ENCODE measurements at places on chromosomes 5 and 9.

DNA sequence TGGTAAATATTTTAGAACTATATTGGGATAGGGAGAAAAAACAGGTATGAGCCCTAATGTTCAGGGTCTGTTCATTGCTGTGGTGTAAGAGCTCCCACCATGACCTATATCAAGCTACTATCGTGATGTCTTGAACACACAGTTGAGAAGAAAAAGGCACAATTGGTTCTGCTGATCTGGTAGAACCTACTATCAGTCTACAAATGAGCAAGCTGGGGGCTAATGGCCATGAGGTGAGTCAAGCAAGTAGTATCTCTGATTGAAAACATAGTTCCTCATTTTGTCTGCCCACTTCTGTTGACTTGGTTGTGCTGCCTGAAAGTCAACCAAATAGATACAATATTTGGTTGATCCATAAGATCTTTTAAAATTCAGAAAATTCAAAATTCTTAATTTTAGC lies 1026.3 kb downstream of the CDH12 start:
- no peak for DNase-seq

- no peak for DNase-seq
These were observed 51.7 kb downstream of the PSMB7 start for GRCh38 chr9:124363326-124364096.

- DNase-seq: no peak
These were observed 1.6 kb upstream of the GZMK start for GRCh38 chr5:55022450-55022849.

DNA sequence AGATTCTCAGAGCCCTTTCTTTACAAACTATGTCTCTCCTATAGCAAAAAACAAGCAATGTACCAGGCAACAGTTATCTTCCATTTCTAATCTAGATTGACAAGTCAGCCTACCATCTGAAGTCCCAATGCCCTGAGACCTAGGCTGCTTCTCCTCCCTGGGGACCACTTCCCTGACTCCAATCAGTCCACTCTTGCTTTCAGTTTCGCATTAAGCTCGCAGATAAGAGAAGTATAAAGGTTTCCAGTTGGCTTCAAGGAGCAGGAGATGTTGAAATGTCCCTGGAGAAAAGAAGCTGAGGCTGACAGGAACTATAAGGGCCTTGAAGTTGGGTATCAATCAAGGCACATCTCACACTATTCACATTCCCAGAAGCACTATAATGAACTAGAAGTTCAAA lies 32.3 kb downstream of the ERP44 start:
- DNase-seq: no peak

GRCh38 chr9:130662099-130662969 lies 2.1 kb upstream of the PRDM12 start:
- no peak for DNase-seq

- DNase-seq: no peak
These were observed 17.8 kb downstream of the NOTCH1 start for GRCh38 chr9:136527721-136528710.

DNA sequence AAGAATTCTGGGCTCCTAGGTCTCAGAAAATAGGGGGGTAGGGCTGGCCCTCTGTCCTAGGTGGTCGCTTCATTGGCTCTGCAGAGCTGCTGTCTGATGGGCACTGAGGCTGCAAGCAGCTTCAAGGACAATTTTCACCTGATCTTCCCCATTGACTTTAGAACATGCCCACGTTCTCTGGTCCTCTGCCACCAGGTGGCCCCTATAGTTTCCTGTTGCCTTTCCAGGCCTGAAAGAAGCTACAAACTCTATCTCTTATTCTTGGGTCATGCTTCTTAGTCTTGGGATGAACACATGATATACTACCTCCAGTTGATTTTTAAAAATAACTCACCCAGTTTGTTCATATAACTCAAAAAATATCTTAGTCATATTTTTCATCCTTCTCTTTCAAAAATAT lies 26.3 kb downstream of the SPZ1 start:
- no peak for DNase-seq

DNA sequence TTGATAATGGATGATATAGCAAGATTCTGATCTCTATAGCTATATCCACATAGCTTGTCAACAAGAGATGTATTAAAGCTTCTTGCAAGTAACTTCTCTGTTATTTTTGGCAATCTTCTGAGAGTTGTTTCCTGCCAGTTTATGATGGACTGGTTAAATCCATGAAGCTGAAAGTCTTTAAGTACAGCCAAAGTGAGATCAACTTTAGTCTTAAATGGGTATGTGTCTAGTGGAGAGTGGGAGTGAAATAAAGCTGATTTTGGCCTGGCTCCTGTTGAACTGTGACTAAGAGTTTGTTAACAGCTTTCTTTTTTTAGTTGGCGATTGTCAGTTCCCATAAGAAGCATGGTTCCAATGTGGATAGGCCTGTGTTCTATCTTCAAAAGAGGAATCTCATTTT lies 350.9 kb upstream of the PCSK5 start:
- no peak for DNase-seq

GRCh38 chr9:79798450-79798849 lies 226.7 kb downstream of the TLE4 start:
- no peak for DNase-seq

DNA sequence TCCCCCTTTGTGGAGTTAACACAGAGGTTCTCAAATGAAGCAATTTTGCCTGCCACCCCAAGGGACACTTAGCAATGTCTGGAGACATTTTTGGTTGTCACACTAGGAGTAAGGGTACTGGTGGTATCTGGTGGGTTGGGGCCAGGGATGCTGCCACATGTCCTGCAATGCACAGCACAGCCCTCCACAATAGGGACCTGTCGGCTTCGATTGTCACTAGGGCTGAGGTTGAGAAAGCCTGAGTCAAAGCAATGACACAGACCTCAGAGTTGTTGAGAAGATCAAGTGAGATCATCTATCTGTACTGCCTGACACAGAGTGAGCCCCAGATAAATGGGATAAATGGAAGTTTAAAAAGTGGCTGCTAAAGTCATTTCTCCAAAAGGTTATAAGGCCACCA lies 249.2 kb upstream of the KLF4 start:
- DNase-seq: no peak

DNA sequence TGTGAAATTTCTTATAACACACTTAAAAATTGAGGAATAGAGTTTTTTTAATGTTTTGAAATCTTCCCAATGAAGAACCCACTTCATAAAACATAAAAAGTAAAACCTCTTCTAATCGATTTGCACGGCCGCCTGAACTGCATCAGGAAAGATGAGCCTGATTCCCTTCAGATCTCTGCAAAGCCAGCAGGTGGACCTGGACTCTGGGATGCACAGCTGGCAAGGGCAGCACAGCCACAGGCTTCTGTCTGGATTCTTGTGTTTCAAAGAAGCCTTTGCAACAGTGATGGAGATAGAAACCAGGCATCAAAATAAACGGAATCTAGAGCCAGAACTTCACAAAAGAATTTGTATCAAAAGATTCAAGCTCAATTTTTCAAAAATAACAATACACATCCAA lies 36.0 kb upstream of the SPATA31C2 start:
- no peak for DNase-seq

GRCh38 chr5:58505971-58506640 lies 14.9 kb downstream of the GAPT start:
- no peak for DNase-seq

GRCh38 chr9:99803694-99804093 lies 18.0 kb upstream of the NR4A3 start:
- no peak for DNase-seq

DNA sequence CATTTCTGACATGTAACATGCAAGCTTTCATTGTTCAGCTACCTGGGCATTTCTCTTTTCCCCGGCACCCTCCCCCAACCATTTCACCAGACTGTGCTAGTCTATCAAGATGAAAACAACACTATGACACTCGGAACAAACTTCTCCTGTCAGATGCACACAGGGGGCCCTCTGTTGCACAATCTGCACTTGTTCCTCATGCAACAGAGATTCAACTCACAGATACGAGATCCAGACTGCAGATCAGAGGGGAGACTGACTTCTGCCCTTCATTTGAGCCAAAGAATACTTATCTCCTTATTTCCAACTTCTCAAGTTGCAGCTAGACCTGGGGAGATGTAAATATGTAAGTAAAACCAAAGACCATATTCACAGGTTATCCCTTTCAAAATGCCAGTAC lies 15.7 kb upstream of the FST start:
- DNase-seq: no peak

- DNase-seq: no peak
These were observed 41.8 kb upstream of the TCF7 start for GRCh38 chr5:134072471-134073210.

DNA sequence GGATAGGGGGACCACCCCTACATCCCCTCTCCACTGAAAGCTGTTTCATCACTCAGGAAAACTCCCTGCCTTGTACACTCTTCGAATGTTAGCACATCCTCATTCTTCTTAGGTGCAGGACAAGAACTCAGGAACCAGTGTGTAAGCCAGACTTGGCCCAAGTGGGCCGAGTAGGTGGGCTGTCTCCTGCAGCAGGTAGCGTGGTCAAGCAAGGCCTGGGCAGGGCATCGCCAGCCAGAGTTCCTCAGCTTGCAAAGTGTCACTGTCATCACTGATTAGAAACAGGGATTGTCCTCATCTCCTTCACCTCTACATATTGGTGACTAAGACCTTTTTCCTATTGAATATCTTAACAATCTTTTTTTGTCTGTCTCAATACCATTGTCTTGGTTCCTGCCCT lies 22.3 kb downstream of the SMIM15 start:
- no peak for DNase-seq

DNA sequence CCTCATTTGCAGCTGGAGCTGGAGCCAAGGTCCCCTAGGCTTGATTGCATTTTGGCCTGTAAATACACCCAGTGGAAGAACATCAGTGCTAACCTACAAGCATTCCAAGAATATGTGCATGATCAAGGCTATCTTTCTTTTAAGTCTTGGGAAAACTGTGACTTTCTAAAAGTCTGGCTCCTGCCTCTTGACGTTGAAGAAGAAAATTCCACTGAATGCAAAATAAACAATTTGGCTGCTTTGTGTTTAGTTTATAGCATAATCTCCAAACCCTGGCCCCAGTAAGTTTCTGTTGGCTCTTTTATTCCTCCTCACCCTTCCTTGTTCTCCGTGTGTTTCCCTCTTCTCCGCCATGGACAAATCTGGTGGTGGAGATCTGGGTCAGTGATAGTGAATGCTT lies 109.3 kb upstream of the TLE1 start:
- no peak for DNase-seq

- DNase-seq: no peak
These were observed 283.9 kb upstream of the ADAMTSL1 start for GRCh38 chr9:18189871-18190670.

DNA sequence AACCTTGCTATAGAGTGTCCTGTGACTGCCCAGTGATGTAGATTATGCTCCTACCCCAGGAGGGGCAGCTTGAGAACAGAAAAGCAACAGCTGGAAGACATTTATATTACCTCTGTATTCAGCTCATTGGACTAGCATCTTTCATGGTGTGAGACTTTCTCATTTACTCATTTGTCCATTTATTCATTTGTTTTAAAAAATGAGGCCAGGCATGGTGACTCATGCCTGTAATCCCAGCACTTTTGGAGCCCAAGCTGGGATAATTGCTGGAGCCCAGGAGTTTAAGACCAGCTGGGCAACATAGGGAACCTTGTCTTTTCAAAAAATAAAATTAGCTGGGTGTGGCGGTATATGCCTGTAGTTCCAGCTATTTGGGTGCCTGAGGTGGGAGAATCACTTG lies 130.0 kb upstream of the LHFPL2 start:
- DNase-seq: no peak

DNA sequence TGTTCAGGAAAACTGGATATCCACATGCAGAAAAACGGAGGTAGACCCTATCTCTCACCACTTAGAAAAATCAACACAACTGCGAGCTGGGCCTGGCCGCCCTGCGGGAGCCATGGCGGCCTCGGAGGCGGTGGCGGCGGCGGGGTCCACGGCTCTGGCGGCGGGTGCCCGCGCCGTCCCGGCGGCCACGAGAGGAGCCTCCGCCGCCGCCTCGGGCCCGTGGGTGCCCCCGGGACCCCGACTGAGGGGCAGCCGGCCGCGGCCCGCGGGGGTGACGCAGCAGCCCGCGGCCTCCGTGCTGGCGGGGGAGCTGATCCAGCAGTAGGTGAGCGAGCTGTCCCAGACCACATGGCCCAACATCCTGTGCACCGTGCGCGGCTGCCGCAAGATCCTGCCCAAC lies 25.3 kb downstream of the FANCC start:
- no peak for DNase-seq

GRCh38 chr9:91711755-91712601 lies 238.1 kb downstream of the ROR2 start:
- DNase-seq: peak; percentile 37

DNA sequence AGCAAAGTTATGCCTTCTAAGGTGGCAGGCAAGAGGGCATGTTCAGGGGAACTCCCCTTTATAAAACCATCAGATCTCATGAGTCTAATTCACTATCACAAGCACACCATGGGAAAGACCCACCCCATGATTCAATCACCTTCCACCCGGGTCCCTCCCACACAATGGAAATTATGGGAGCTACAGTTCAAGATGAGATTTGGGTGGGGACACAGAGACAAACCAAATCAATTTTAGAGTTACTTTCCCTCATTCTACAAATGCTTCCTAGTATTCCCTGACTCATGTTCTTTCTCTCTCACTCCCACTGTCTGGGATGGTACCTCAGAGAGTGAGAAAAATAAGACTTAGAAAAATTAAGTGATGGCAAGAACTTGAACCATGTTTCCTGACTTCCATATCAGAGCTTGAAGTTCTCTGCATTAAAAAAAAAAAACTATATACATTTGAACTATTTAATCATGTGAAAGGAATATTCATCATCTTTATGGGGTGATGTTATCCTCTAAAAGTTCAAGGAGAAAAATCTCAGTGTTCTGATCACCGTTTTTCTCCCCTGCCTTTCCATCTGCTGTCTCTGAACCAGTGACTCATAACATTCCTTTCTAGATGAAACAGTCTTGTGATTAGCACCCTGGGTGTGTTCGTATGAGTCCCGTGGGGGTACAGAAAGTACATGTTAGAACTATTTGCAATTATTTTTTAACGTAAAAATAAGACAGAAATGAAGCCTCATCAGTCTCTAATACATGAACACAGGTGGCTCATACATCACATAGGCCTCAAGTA lies 282.9 kb downstream of the SLF1 start:
- DNase-seq: no peak

GRCh38 chr5:75200776-75201175 lies 35.9 kb downstream of the ANKRD31 start:
- DNase-seq: no peak

DNA sequence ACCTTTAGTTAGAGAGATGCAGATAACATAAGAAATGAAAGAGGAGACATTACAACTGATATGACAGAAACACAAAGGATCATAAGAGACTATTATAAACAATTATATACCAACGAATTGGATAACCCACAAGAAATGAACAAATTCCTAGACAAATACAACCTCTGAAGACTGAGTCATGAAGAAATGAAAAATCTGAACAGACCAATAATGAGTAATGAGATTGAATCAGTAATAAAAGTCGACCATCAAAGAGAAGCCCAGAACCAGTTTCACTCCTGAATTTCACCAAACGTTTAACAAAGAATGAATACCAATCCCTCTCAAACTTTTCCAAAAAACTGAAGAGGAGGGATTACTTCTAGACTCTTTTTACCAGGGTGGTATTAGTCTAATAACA lies 50.5 kb upstream of the PCAT7 start:
- no peak for DNase-seq

GRCh38 chr5:133048993-133049725 lies 2.7 kb upstream of the HSPA4 start:
- DNase-seq: no peak
